ENCODE measurements at places on chromosomes 4 and X. TPM values are rescaled to one million over a fixed set of nuclear protein-coding genes. Genes with fewer than 3 reads are reported as not detected.

The POU4F2 gene
- 0.51 TPM for total RNA-seq

The SLC2A9 gene
- total RNA-seq = 15.3 TPM

The NLGN3 gene
- total RNA-seq = 9.4 TPM

The C4orf51 gene
- not detected for total RNA-seq

The FAM9B gene
- 1.4 TPM for total RNA-seq

The AP1S2 gene
- total RNA-seq = 122 TPM

GRCh38 chr4:7635445-7636239 lies 200.9 kb upstream of the PSAPL1 start:
- no peak overlapping the region for H3K4me3 ChIP-seq
- H3K27me3 ChIP-seq = peaks cover 4% of the 10 kb centered on the region

DNA sequence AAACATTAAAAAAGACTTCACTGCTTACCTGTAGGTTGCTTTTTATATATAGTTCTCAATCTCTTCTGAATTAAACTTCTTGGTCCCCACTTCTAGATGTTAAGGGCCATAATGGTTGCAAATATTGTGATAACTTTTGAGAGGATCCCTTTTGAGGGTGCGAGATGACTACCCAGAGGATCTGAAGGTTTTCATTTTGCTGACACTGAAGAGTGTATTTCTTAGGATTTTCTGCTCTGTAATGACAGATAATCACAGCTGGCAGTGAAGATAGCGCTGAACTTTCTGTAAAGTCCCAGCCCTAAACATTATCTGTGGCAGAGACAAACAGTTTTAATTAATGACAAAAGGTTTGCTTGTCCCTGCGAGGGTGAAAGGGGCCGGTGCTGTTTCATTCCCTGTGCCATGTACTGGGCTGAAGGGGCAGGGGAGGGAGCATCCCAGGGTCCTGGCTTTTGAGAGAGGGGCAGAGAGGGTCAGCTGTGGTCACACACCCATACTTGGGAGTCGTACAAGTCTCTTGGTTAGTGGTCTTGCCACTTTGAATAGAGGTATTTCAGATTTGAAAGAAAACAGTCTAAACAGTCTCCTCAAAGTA lies 22.2 kb downstream of the CLCN4 start:
- DNase-seq = no peak
- no peaks in the 10 kb centered on the region for H3K36me3 ChIP-seq
- no peaks in the 10 kb centered on the region for H3K27me3 ChIP-seq

GRCh38 chrX:132561483-132561882 lies 72.6 kb upstream of the MBNL3 start:
- no peaks in the 10 kb centered on the region for H3K36me3 ChIP-seq
- no peak for DNase-seq
- H3K27ac ChIP-seq = no peak overlapping the region
- no peak overlapping the region for H3K4me3 ChIP-seq
- H3K4me1 ChIP-seq = no peaks in the 10 kb centered on the region

- H3K27ac ChIP-seq = no peak overlapping the region
- no peaks in the 10 kb centered on the region for H3K4me1 ChIP-seq
- H3K36me3 ChIP-seq = no peaks in the 10 kb centered on the region
- DNase-seq = no peak
- H3K27me3 ChIP-seq = no peaks in the 10 kb centered on the region
- no peak overlapping the region for H3K4me3 ChIP-seq
Observed at GRCh38 chrX:100494646-100495370, 84.7 kb upstream of the PCDH19 start.

DNA sequence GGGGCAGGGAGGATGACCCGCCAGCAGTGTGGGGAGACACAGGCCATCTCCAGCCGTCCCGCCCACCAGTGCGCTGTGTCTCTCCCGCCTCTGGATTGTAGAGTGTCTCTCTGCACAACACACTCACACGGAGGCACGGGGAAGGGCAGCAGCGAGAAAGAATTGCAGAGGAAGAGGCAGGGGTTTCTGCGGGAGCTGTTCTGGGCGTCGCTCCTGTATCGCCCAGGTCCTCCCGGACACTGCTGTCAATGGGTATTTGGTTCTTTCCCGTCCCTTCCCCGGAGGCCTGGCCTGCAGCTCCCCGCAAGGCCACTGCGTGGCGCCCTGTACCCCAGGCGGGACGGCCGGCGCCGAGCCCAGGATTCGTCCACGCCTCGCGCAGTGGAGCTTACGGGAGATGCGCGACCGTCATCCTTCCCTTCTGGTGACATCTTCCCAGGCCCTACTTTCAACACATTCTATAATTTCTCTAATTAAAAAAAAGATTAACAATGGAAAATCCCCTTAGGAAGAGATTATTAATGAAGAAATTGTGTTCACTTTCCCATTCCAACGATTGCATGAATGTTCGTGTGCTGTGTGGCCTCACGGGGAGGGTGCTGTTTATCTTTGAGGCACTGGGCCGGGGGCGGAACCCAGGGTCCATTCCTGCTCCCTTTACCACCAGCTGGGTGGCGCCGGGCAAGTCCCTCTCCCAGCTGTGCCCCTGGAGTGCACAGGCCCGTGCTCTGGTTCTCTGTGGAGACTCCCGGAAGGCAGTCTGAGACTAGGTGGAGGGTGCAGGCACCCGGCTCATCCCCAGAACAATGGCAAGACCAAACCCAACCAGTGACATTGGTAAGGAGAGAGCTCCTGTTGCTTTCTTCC lies 95.7 kb downstream of the CPZ start:
- no peak overlapping the region for H3K27ac ChIP-seq
- H3K27me3 ChIP-seq = peaks cover 14% of the 10 kb centered on the region
- no peak for DNase-seq
- H3K4me1 ChIP-seq = no peaks in the 10 kb centered on the region
- H3K36me3 ChIP-seq = no peaks in the 10 kb centered on the region

GRCh38 chrX:49186125-49187027 lies at the start of gene PRICKLE3:
PRICKLE3 (minus strand) TSS chrX:49186373; CDS start chrX:49186297, 76 bp downstream.
- peak; percentile 80 for DNase-seq
- H3K4me3 ChIP-seq = peak within 1 kb of the TSS; percentile 40
- no peaks in the 10 kb centered on the region for H3K36me3 ChIP-seq

- H3K4me3 ChIP-seq = no peak overlapping the region
- peaks cover 15% of the 10 kb centered on the region for H3K4me1 ChIP-seq
- DNase-seq = no peak
- no peaks in the 10 kb centered on the region for H3K27me3 ChIP-seq
Observed at GRCh38 chr4:1043651-1044468, 32.4 kb downstream of the FGFRL1 start.

DNA sequence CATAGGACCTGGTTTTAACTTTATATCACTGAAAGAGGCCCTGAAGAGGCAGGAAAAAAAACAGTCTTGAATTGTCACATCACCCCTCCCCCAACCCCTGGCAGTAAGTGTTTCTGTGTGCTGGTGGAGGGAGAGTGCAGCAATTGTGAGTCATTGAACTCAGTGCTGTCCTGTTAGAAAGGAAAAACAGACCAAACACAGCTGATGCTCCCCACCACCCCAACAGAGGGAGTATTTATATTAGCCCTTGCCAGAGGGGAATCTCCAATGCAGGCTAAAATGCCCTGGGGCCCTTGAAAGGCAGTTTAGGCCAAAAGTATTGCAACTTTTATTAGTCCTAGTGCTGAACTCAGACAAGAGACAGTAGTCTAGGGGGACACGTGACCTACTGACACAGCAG lies 197.8 kb upstream of the AGTR2 start:
- H3K4me3 ChIP-seq = no peak overlapping the region
- no peak for DNase-seq
- no peaks in the 10 kb centered on the region for H3K4me1 ChIP-seq

DNA sequence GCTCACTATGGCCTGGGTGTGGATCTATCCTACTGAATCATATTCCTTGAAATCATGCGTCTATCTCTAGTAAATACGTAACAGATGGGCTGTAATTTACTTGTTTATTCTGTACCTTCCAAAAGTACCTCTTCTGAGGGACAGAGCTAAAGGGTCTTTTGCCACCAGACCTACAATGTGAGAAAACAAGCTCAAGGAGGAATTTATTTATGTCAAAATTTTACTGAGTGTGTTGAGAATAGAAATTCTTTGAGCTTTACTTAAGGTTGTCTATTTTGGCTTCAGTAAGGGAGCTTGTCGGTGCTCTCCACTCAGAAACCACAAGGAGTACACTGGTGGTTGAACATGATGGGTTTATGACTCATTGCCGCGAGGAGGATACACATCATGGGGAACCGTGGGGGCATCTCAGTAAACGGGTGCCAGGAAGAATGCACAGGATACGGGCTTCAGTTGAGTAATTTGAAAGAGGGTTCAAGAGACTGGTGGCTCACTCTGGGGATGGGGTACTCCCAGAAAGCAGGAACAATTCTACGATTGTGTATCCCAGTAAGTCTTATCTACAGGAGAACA lies 3.0 kb downstream of the ANK2 start:
- H3K27me3 ChIP-seq = no peaks in the 10 kb centered on the region
- DNase-seq = no peak
- H3K4me3 ChIP-seq = no peak overlapping the region
- no peaks in the 10 kb centered on the region for H3K36me3 ChIP-seq

DNA sequence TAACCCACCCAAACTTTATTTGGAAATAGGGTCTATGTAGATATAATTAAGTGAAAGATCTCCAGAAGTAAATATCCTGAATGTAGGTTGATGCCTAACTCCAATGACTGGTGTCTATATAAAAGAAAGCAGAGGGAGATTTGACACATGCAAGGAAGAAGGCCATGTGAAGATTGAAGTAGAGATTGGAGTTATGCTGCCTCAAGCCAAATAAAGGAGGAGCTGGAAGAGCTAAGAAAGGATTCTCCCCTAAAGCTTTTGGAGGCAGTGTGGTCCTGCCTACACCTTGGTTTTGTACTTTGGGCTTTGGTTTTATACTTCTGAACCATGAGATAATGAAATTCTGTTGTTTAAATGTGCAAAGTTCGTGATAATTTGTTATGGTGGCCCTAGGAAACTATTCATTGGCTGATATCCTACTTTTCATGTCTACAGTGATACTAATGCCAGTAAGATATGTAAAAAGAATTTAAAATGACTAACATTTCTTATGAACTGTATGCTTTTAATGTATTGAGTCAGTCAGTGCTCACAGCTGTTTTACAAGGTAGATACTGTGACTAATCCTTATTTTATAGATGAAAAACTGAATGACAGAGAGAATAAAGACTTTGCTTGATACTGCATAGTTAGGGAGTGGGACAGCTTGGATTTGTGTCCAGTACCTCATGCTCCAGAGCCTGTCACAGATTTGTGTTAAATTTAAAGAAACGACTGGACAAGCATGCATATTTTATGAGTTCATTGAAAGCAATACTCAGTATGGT lies 5.9 kb upstream of the RAB40AL start:
- H3K36me3 ChIP-seq = no peaks in the 10 kb centered on the region
- no peak overlapping the region for H3K4me3 ChIP-seq
- DNase-seq = no peak

- H3K27ac ChIP-seq = no peak overlapping the region
- H3K27me3 ChIP-seq = no peaks in the 10 kb centered on the region
- H3K4me3 ChIP-seq = no peak overlapping the region
Observed at GRCh38 chr4:9899306-9900055, 118.0 kb downstream of the DRD5 start.

DNA sequence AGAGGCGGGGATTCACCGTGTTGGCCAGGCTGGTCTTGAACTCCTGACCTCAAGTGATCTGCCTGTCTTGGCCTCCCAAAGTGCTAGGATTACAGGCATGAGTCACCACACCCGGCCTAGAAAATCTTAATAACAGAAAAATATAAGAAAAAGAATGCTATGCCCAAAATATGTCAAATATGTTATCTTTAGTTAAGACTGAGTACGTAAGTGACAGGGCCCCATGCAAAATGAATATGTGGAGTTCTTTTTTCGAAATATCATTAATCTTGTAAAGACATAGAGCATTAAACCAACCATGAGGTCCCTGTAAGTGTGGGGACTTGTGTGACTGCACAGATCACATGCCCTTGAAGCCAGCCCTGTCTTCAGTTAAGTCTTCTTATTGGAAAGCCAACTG lies 8.9 kb upstream of the ZNF518B start:
- no peak overlapping the region for H3K27ac ChIP-seq
- H3K4me1 ChIP-seq = no peaks in the 10 kb centered on the region
- no peak for DNase-seq
- H3K27me3 ChIP-seq = no peaks in the 10 kb centered on the region
- H3K36me3 ChIP-seq = no peaks in the 10 kb centered on the region

- H3K4me1 ChIP-seq = no peaks in the 10 kb centered on the region
- no peak overlapping the region for H3K4me3 ChIP-seq
- H3K36me3 ChIP-seq = no peaks in the 10 kb centered on the region
- no peak for DNase-seq
- H3K27me3 ChIP-seq = no peaks in the 10 kb centered on the region
Observed at GRCh38 chrX:20224814-20225487, 41.8 kb downstream of the RPS6KA3 start.
